Bronchial epithelial cell (primary cell): ENCODE measurements at places on chromosomes 12 and 14. TPM values are rescaled to one million over a fixed set of nuclear protein-coding genes. Genes with fewer than 3 reads are reported as not detected.

The TSPAN31 gene
- total RNA-seq, result 100 and 109 TPM in 2 replicates

The LDHB gene
- total RNA-seq, result 471 and 1,083 TPM in 2 replicates

The ADAMTS20 gene
- not detected in 2 replicates for total RNA-seq

The FGF6 gene
- not detected in 2 replicates for total RNA-seq

The TMPRSS12 gene
- total RNA-seq, result not detected in 2 replicates

The KDM2B gene
- 14.2 and 18.7 TPM in 2 replicates for total RNA-seq

The CCDC77 gene
- 1.7 and 1.8 TPM in 2 replicates for total RNA-seq

The SMIM10L1 gene
- total RNA-seq, result 3.2 and 3.5 TPM in 2 replicates

The TXNRD1 gene
- 60.2 and 88.2 TPM in 2 replicates for total RNA-seq

The NPAS3 gene
- 0.13 TPM in 1 of 2 replicates, not detected in the other for total RNA-seq

The MSI1 gene
- total RNA-seq, result not detected in 2 replicates

The STON2 gene
- total RNA-seq, result 47.4 and 65.5 TPM in 2 replicates

The GRIN2B gene
- total RNA-seq, result under 0.01 TPM in 2 replicates

The SYNDIG1L gene
- under 0.01 TPM in 1 of 2 replicates, not detected in the other for total RNA-seq

The OTOGL gene
- total RNA-seq, result under 0.01 TPM in 1 of 2 replicates, not detected in the other

The BIN2 gene
- total RNA-seq, result under 0.01 TPM in 1 of 2 replicates, not detected in the other

The KRT82 gene
- total RNA-seq, result not detected in 2 replicates

The TIGAR gene
- 10.0 and 11.8 TPM in 2 replicates for total RNA-seq

The CLECL1 gene
- not detected in 2 replicates for total RNA-seq

The KLHL33 gene
- total RNA-seq, result not detected in 2 replicates

The MYF5 gene
- total RNA-seq, result not detected in 2 replicates

The INHBC gene
- not detected in 2 replicates for total RNA-seq

The HHIPL1 gene
- total RNA-seq, result 0.53 and 1.2 TPM in 2 replicates
